ENCODE measurements at places on chromosomes 12 and 14. TPM values are rescaled to one million over a fixed set of nuclear protein-coding genes. Genes with fewer than 3 reads are reported as not detected.
A peak's percentile ranks its signal among the peaks of the same experiment; 100 is the strongest.

- DNase-seq, result no peak
These were observed 89.0 kb downstream of the BORCS5 start for GRCh38 chr12:12445882-12446181.

GRCh38 chr14:88017535-88017934 lies 12.6 kb downstream of the GPR65 start:
- DNase-seq, result no peak

DNA sequence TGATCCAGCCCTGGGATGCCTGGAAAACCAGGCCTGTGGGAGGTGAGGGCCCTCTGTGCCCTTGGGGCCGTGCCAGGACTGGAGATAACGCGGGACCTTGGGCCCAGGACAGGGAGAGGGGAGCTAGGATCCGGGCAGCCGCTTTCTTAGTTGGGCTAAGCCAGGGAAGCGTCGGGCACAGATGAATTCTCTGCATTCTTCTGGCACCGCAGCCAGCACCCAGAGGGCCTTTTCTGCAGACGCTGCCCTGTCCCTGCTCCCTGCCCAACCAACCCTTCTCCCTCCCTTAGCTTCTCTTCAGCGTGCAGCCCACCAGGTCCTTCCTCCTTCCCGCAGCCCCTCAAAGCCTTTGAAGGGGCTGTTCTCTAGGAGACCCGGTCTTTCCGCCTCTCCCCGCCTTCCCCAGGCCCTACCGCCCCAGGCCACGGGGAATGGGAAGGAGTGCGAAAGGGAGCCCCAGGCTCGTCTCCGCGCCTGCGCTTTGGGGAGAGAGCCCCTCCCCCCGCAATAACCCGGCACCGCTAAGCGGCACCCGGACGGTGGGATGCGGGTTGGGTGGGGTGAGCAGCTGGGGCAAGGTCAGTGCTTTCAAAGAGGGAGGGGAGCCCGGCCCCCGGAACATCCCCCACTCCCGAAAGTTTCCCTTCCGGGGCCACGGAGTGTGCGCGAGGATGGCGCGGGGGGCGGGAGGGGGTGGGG lies 663 bp downstream of the NCKAP5L start:
- peak; percentile 67 for DNase-seq

- DNase-seq, result no peak
These were observed 14.5 kb downstream of the ZNF839 start for GRCh38 chr14:102333795-102334705.

The MDM2 gene
- 240 TPM for total RNA-seq

All from fibroblast of lung (primary cell).